ENCODE measurements at places on chromosomes 13 and 19.
A peak's percentile ranks its signal among the peaks of the same experiment; 100 is the strongest.

DNA sequence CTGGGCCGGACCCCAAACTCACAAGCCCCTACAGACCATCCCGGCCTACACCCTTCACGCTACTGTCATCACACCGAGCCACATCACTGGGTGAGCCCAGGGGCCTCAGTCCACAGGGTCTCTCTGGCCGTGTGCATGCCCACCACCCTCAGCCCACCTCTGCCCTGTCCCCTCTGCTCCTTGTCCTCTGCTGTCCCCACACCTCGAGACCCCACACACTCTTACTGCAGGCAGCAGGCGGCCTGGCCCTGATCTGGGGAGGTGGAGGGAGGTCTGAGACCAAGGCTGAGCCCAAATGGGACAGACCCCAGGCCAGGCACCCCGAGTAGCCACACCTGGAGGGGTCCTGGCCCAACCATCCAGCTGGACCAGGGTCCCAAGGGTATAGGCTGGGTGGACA is 35.2 kb downstream of the PEPD start:
- DNase-seq, result no peak

GRCh38 chr13:109985871-109986450 is 199.6 kb upstream of the IRS2 start:
- DNase-seq, result no peak

DNA sequence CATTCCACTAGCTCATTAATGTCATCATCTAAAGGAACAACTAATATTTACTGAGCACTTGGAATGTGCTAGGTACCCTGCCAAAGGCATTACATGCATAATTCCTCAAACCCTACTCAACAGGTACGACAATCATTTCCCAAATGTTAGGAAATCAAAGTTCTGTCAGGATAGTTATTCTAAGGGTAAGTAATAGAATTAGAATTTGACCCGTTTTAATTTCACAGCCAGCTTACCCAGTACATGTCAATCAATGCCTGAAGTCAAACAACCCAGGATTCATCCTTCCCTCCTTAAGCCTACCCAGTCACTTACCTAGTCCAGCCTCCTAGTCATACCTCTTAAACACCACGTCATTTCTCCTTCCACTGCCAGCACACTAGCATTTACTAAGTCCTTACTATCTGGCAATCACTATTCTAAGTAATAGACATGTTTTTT is 2.4 kb downstream of the LNX2 start:
- peak; percentile 28 for DNase-seq

GRCh38 chr13:41842036-41842620 is 118.8 kb downstream of the VWA8 start:
- DNase-seq, result peak; percentile 75

DNA sequence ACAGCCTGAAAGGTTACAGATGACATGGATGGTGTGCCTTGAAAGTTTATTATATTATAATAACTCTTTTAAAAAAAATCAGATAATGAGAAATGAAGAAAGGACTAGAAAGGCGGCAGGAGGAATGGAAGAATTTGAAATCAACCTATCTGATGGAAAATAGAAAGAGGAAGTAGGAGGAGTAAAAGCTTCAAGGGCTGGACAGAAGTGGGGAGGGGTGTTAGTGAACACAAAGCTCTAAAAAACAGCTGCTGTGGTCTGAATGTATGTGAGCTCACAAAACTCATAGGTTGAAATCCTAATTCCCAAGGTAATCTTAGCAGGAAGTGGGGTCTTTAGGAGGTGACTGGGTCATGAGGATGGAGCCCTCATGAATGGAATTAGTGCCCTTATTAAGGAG is 19.5 kb downstream of the CCDC70 start:
- DNase-seq, result no peak

DNA sequence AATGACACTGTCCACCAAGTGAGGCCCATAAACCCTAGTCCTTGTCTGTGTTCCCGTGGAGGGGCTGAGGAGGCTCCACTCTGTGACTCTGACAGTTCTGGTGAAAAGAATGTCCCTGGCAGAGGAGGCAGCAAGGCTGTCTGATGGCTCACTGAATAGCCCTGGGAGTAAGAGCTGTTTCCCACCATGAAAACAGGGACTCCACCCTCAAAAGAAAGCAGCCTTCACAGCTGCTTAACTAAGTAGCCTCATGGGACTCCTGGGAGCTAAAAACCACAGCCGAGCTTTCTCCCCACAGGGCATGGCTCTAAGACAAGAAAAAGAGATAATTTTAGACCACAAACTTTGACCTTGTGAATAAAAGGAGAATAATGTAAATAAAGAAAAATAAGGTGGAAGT is 135.1 kb upstream of the FRY start:
- peak; percentile 32 for DNase-seq

GRCh38 chr13:99129951-99130350 is 70.7 kb upstream of the UBAC2 start:
- DNase-seq, result no peak

DNA sequence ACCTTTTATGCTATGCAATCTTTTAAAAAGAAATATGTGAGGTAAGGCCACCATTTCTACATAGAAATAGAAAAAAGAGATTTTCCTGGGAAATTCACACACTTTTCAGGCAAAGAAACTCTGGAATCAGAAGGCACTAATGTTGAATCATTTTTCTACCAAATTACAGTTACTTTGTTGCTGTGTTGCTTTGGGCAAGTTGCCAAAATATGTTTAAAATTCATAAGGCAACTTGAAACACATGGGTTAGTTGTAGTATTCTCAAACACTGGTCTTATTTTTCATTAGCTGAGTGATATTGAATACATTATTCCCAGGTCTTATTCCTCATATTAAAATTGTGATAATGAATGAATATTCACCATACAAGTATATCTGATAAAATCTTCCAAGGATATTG is 195.0 kb upstream of the SLITRK1 start:
- peak; percentile 1 for DNase-seq

GRCh38 chr19:17309965-17310461 is 650 bp downstream of the DDA1 start:
- DNase-seq, result no peak

DNA sequence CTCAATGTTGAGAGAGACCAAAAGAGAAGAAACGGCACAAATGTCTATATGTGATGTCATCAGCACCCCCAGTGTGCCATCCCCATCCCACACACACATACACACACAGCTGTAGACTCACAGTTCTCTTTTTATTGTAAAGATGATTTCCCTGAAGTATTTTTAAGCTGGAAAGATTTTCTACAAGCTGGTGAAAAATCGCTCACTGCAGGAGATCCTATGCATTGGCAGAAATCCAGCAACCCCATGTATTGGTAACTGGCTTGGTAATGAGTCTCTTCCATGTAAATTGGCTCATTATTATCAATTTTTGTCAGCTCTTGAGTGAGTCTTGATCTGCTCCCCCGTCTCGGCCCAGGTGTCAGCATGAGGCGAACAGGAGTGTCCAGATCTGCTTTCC is 107.1 kb upstream of the UQCRFS1 start:
- no peak for DNase-seq

GRCh38 chr13:106455777-106456176 is 79.7 kb downstream of the EFNB2 start:
- DNase-seq, result no peak

GRCh38 chr13:46632176-46632575 is 79.2 kb downstream of the LRCH1 start:
- DNase-seq, result no peak

DNA sequence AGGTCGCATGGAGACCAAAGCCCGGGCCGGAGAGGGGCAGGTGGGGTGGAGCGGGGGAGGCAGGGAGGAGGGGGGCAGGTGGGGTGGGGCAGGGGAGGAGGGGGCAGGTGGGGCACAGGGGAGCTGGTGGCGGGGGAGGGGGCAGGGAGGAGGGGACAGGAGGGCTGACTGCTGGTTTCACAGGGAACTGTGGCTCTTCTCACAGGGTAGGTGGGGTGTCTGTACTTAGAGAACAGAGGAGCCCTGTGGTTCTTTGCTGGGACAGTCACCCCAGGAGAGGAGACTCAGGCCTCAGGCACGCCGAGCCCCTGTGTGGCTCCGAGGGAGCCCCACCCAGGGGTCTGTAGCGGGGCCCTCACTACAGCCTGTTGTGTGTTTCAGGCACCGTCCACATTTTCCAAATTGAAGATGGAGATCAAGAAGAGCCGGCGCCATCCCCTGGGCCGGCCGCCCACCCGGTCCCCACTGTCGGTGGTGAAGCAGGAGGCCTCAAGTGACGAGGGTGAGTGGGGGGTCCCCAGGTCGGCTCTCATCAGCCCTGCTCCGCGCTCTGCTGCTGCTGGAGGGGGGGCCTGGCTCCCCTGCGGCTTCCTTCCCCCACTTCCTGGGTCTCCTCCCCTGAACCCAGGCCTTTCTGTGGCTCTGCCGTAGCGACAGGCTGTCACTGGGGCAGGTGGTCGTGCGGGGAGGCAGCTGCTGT is 162.7 kb downstream of the KDM4B start:
- no peak for DNase-seq

DNA sequence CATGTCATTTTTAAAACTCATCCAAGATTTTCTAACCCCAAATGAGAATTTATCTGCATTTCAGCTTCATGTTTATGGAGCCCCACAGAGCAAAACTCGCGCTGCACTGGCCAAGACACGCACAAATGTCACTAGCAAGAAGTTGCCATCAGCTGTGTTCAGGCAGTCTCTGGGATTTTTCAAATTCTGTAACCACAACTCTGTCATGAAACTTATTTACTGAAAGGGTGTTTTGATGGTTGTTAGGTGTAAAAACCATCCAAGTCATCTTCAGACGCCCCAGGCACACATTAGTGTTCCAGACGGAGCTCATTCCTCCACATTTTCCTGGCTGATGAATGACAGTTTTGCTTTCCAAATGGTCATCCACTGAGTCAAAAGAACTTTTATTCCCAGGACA is 63.4 kb downstream of the SLC7A1 start:
- no peak for DNase-seq

GRCh38 chr19:14072535-14073260 is at the start of gene MISP3:
TSS of gene MISP3 (plus strand) at chr19:14072786. CDS start at chr19:14073310, 524 bp downstream.
- peak; percentile 90 for DNase-seq

DNA sequence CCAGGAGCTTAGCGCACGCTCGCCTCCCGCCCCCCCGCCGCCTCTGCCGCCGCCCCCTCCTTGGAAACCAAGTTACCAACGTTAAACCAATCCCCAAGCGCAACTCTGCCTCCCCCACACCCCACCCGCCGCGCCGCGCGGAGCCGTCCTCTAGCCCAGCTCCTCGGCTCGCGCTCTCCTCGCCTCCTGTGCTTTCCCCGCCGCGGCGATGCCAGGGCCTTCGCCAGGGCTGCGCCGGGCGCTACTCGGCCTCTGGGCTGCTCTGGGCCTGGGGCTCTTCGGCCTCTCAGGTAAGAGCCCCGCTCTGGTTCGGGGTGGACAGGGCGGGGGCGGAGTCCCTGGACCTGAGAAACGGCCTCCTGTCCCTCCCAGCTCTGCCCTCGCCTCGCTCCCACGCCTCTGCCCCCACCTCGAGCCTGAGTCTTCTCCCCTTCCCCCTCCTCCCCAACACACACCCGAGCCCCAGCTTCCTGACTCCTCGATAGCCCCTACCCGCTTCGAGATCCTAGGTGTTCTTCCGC is at the start of gene ICAM5:
ICAM5 (plus strand) TSS at position 117 of the 521 bp plus-strand sequence; CDS start at position 209, 92 bp downstream.
- DNase-seq, result no peak

DNA sequence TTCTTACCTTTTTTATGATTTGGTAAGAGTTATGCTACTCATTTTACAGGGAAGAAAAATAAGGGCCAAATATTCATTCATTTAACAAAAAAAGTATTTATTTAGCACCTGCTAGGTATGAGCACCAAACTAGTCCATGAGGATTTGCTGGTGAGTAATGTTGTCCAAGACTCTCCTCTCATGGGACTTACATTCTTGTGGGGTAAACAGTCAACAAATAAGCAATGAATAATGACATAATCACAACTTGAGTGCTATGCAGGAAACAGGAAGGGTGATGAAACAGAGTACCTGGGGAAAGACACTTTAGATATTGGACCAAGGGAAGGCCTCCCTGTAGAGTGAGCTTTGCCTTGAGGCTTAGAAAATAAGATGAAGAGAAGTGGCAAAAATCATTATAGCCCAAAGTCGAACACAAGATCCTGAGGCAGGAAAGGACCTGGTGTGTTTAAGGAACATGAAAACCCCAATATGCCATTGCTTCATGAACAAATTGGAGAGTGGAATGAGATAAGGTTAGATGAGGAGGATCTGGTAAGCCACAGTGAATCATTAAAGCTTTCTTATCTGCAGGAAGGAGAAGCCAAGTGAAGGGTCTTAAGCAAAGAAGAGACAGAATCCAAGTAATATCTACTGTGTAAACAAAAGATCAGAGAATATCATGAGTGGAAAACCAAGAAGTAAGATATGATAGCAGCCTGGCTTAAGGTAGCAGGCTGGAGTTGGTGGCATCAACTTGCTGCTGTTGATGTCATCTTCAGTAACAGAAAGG is 294.5 kb upstream of the NBEA start:
- DNase-seq, result no peak

DNA sequence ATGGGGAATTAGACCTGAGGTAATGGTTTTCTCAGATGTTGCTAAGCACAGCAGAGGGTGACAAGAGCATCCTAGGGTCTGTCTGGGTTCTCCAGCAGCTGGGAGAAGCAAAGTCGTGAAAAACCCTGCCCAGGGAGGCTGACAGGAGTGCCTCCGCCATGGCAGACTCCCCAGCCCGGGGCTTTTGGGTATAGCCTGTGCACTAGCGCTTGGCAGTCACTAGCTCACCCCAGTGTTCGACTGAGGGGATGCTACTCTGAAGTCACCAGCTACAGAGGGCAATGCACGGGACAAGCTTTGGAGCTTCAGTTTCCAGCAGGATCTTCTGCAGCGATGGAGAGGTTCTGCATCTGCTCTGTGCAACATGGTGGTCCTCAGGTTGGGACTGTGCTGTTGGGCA is 87.5 kb downstream of the ING1 start:
- DNase-seq, result no peak

DNA sequence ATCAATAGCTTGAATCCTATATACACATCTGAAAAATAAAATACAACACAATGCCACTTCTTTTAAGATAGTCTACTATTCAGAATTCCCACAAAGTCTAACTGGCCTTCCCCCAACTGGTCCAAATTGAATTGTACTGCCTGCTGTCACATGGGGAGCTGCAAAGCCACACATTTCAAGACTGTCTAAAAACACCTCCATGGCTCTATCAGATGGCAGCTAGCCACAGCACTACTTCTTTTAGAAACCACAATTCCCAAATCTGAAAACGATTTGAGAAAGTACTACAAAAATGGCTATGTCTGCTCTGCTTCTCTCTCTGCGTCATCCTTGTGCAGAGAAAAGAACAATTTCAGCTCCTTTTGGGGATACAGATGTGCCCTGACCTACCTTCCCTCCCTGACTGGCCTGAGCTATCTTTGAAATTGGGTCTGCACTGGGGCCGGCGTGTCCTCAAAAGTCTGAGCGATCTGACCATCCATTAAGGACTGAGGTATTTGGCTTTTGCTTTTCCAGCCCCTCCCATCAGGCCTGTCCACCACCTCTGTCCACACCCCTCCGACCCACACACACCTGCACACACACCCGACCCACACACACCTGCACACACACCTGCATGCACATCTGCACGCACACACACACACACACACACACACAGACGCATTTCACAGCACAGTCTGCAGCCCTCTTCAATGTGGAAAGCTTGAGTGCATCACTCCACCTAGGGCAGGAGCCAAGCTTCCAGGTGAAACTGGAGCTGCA is 68.6 kb upstream of the IPO5 start:
- DNase-seq, result no peak

All from stomach (tissue), 19 donors.